ENCODE measurements at places on chromosomes 11 and 22. TPM values are rescaled to one million over a fixed set of nuclear protein-coding genes. Genes with fewer than 3 reads are reported as not detected.

DNA sequence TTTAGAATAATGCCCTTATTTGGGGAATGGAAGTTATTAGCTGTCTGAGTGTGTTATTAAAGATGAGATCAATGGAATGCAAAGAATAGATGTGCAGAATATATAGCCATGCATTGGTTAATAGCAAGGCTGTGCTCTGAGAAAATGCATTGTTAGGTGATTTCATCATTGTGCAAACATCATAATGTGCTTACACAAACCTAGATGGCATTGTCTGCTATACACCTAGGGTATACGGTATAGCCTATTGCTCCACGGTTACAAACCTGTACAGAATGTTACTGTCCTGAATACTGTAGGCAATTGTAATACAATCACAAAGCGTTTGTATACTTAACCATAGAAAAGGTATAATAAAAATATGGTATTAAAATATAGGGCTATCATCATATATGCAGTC is 25.5 kb downstream of the SLC5A12 start:
- no peak overlapping the region for H3K27ac ChIP-seq
- DNase-seq = no peak
- no peak overlapping the region for H3K4me3 ChIP-seq

GRCh38 chr11:81986556-81987161 is 747.0 kb downstream of the FAM181B start:
- no peaks in the 10 kb centered on the region for H3K27me3 ChIP-seq
- H3K4me1 ChIP-seq = no peaks in the 10 kb centered on the region
- no peak overlapping the region for H3K27ac ChIP-seq
- no peak for DNase-seq
- no peak overlapping the region for H3K4me3 ChIP-seq
- H3K36me3 ChIP-seq = no peaks in the 10 kb centered on the region

DNA sequence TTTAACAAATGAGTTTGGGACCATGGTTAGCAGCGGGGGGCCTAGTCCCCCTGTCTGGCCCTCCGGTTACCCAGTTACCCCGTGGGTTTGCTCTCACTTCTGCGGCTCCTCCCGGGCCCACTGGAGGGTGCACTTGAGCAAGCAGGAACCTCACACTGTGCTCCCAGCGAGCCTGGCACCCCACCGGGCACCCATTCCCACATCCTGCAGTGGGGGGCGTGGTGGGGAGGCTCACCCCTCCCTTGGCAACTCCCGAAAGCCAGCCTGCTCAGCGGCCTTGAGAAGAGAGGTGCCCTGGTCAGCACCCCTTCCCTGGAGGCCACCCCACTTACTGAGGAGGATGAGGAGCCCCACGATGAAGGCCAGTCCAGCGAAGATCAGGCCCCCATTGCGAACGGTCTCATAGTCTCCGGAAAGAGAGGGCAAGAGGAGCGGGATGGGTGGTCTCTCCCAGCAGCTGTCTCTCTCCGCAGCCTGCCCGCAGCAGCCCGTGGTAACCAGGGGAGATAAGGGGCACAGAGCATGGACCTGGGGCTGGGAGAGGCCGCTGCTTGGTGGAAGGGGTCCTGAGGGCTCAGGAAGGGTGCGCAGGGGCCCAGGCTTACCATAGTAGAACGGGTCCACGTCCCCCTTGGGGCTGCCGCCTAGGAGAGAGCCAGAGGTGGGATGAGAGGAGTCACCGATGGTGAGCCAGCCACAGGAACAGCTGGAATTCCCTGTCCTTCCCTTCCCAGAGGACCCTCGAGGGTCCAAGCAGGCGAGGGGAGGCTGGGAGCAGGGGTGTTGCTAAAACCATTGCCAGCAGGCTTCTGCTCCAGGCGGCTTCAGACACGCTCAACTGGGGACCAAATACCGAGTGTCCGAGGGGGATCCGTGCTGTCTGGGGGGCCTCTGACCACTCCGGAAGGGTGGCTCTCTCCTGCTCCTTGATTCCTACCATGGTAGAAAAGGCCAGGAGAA is 2.2 kb downstream of the FXYD2 start:
- no peak overlapping the region for H3K27ac ChIP-seq
- DNase-seq = peak; percentile 38
- no peaks in the 10 kb centered on the region for H3K36me3 ChIP-seq
- H3K4me1 ChIP-seq = peaks cover 23% of the 10 kb centered on the region
- no peaks in the 10 kb centered on the region for H3K27me3 ChIP-seq
- no peak overlapping the region for H3K4me3 ChIP-seq

ABTB2 gene
- 2.9 TPM for total RNA-seq

DNA sequence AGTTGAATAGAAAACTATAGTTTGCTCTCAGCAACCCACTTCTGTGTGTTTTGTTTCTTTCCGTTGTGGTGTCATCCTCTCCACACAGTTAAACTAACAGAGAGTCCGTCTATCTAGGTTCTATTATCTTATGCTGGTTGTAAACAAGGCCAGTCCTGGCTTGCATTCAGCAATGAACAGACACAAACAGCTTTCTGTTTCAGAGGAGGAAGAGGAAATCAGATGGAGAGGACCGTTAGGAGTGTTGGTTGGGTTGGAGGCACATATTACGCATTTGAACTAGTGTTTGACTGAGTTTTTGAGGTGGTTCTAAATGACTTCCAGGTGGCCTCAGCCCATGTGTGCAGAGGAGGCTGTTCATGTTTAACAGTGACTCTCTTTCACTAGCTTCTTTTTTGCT is 129.5 kb upstream of the SORL1-AS1 start:
- no peak for DNase-seq
- H3K36me3 ChIP-seq = no peaks in the 10 kb centered on the region
- H3K27me3 ChIP-seq = no peaks in the 10 kb centered on the region
- no peak overlapping the region for H3K4me3 ChIP-seq
- H3K4me1 ChIP-seq = peaks cover 14% of the 10 kb centered on the region

SEZ6L gene
- total RNA-seq = not detected

EFCAB6 gene
- not detected for total RNA-seq

RTCB gene
- total RNA-seq = 105 TPM

GRCh38 chr11:83816572-83817187 is 530.5 kb upstream of the CCDC90B start:
- H3K4me1 ChIP-seq = no peaks in the 10 kb centered on the region
- no peak overlapping the region for H3K4me3 ChIP-seq
- H3K27ac ChIP-seq = no peak overlapping the region
- no peaks in the 10 kb centered on the region for H3K36me3 ChIP-seq

DNA sequence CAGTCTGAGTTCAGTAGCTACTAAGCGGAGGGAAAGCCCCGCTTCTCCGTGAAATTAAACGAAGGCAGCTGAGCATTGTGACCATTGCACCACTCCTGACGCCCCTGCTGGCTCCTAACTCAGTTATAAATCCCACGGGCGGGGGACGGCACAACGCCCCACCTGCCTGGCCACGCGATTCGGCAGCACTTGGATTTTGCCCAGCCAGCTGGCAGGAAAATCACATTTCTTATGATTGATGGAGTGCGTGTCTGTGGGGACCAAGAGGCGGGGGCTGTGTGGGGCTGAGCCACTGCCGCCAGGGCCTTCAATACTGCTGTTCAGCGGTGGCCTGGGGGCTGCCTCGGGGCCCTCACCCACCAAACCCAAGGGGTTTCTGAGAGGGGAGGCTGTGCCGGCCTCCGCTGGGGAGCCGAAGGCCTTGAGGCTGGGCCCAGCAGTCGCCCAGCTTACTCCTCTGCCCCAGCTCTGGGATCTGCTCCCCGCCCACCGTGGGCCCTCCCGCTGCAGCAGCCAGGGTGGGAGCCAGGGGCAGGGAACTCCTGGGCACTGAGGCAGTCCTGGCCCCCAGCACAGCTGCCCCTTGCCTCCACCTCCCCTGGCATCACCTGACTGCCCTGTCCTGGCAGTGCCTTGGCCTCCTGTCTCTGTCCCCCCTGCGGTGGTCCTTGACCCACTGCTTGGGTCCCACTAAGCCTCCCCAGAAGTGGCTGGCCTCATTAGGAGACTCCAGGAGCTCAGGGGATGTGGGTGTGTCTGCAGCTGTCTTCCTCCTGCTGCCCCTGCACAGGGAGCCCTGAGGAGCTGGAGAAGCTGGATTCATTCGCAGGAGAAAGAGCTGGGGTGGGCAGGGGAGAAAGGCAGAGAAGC is 30.7 kb downstream of the SHISAL1 start:
- no peaks in the 10 kb centered on the region for H3K4me1 ChIP-seq
- no peaks in the 10 kb centered on the region for H3K36me3 ChIP-seq
- H3K4me3 ChIP-seq = no peak overlapping the region
- no peak for DNase-seq

FLRT1 gene
- total RNA-seq = 0.14 TPM

KRTAP5-9 gene
- not detected for total RNA-seq

GRCh38 chr22:46079093-46079860 is 71.0 kb upstream of the PPARA start:
- no peaks in the 10 kb centered on the region for H3K4me1 ChIP-seq
- no peak overlapping the region for H3K4me3 ChIP-seq
- H3K27ac ChIP-seq = no peak overlapping the region
- H3K27me3 ChIP-seq = no peaks in the 10 kb centered on the region
- no peaks in the 10 kb centered on the region for H3K36me3 ChIP-seq

DNA sequence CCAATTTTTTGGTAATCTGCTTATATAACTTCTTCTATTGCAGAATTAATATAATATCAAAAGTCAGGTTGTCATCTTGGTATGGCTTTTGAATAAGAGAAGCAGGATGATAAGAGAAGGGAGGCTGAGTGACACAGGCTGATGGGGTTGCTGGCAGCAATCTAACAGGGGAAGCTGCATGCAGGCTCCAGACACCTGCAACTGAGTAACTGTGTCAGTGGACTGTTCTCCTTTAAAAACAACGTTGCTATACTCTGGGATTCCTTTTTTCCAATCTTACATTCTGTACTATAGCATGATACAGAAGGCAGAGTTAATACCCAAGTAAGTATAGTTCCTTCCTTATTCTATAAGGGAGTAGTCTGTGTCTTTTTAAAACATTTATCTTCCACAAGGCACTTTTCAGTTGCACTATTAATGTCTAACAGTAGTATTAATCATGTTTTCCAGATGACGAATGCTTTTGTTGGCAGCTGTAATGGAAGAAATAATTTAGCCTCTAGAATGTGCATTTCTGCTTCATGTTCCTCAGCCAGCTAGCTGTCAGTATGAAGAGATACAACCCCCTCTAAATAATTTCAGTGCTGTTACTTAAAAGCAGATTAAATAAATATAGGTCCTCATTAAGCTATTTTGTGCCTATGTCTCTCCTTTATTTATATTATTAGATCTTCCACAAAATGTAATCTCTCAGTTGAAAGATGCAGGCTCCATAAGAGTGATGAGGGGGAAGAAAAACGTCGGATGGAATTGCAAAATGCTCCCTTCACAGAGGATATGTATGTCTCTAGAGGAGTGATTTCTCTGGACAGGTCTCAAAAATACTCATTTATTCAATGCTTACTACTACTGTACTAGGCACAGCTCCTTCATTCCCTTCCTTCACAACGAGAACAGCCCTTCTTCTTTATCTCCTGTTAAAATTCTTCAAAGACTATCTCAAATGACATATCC is 50.8 kb downstream of the ATG16L2 start:
- DNase-seq = no peak
- H3K36me3 ChIP-seq = peaks cover 1% of the 10 kb centered on the region
- H3K27ac ChIP-seq = no peak overlapping the region
- H3K4me1 ChIP-seq = no peaks in the 10 kb centered on the region
- no peak overlapping the region for H3K4me3 ChIP-seq

DNA sequence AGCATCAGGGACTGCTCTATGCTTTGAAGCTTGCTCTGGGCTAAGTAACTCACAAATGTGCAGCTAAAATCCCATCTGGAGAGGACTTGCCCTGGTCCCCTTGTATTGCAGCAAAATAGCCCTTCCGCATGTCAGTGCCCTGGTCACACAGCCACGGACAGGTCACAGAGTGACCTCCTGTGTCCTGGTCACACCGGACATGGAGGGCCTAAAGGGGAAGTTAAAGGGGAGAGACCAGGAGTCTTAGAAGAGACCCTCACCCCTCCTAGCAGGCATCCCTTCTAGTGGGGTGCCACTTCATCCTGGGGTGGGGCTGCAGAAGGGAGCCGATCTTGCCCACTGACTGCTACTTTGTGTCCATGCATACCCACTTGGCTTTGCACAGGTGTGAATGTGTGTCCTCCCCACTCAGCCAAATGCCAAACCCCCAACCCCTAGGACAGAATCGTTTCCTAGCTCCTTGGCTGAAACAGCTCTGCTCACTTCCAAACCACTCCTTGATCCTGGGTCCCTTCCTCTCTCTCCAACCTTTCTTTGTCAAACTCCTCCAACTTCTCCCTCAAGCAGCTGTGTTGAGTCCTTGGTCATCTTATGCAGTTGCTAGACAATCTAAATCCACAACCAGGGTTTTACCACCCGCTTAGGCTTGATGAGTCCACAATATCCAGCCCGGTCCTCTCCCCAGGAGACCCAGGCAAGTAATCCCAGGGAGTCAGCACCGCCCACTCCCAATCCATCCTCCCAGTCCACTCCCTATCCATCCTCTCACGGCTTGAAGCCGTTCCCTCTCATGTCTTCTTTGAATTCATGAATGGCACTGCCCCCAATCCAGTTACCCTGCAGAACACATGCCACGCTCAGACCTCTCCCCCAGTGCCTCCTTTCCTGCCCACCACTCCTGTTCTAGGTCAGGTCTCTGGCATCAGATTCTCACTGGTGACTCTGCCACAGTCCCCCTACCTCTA is 3.3 kb upstream of the FXYD6 start:
- H3K4me3 ChIP-seq = no peak overlapping the region
- DNase-seq = peak; percentile 22
- no peak overlapping the region for H3K27ac ChIP-seq
- H3K36me3 ChIP-seq = no peaks in the 10 kb centered on the region
- H3K4me1 ChIP-seq = peaks cover 14% of the 10 kb centered on the region
- peaks cover 14% of the 10 kb centered on the region for H3K27me3 ChIP-seq

MS4A6A gene
- total RNA-seq = not detected

DNA sequence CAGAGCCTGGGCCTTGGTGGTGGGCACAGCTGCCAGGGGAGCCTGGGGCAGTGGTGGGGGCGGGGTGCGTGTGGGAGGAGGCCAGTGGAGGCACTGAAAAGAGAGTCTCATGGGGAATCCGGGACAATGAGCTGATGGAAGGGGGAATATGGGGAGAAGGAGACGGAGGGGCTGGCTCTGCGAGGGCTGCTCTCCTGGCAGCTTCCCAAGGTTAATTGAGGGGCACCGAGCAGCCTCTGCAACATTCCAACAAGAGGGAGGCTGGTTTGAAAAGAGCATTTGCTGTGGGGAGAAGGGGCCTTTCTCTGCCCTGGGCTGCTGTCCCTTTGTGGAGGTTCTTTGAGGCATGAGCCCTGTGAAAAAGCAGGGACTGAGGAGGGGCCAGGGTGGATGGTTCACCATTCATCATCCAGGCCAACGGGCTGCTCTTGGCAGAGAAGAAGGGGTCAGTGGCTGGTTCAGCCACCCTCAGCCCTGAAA is 9.4 kb upstream of the IGSF9B start:
- peaks cover 1% of the 10 kb centered on the region for H3K27me3 ChIP-seq
- no peak overlapping the region for H3K27ac ChIP-seq
- no peak overlapping the region for H3K4me3 ChIP-seq
- DNase-seq = no peak
- H3K4me1 ChIP-seq = no peaks in the 10 kb centered on the region
- H3K36me3 ChIP-seq = no peaks in the 10 kb centered on the region

APOL5 gene
- total RNA-seq = not detected

PKDREJ gene
- 0.05 TPM for total RNA-seq

CACNA1I gene
- total RNA-seq = not detected

GRCh38 chr11:15370495-15371147 is 255.9 kb downstream of the INSC start:
- H3K27ac ChIP-seq = no peak overlapping the region
- H3K4me3 ChIP-seq = no peak overlapping the region
- H3K36me3 ChIP-seq = no peaks in the 10 kb centered on the region
- no peaks in the 10 kb centered on the region for H3K4me1 ChIP-seq

Measured in Caco-2 (cell line).